ENCODE measurements at places on chromosomes 2 and 18. TPM values are rescaled to one million over a fixed set of nuclear protein-coding genes. Genes with fewer than 3 reads are reported as not detected.

DNA sequence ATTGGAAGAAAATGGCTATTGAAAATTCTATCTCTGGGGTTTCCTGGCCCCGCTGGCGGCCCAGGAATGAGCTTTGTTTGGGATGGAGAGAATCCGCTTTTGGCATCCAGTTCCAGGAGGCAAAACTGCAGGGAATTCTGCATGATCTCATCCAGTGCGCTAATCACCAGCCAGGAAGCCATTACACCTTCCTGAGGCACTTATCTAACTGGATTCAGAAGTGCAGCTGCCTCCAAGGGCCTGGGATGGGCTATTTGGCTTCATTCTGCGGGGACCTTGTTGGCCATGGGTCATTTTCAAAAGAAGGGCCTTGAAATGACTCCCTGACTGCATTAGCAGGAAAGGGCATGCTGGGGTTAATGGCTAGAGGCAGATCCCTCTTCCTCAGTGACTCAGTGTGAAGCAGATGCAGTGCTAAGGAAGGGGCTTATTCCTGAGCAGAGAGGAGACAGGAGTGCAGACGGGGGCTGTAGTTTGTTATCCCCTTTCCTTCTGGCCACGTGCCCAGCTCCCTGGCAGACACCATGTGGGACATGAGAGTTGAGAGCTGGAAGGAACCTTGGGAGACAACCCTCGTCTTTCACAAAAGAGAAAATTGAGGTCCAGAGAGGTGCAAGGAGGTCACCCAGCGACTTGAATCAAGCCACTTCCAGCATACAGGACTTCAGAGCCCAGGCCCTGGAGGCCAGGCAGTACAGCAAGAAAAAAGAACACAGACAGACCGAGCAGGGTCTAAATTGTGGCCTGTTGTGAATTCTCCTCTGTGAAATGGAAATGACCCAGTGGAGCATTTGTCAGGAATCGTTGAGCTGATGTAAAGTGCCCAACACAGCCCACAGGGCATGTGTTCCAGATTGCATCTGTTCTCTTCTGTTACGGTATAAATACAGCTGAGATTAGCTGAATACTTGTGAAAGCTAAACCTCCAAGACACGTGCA lies 161.8 kb downstream of the PRKCE start:
- no peak for DNase-seq
- no peak overlapping the region for H3K27ac ChIP-seq
- H3K36me3 ChIP-seq: no peaks in the 10 kb centered on the region
- H3K27me3 ChIP-seq: no peaks in the 10 kb centered on the region

GRCh38 chr2:89842180-89842908 lies 1150.9 kb downstream of the RPIA start:
- no peak overlapping the region for H3K4me3 ChIP-seq
- no peaks in the 10 kb centered on the region for H3K4me1 ChIP-seq
- H3K27me3 ChIP-seq: no peaks in the 10 kb centered on the region
- H3K36me3 ChIP-seq: no peaks in the 10 kb centered on the region
- DNase-seq: no peak

GRCh38 chr2:32504877-32505478 lies 122.9 kb upstream of the TTC27 start:
- H3K27ac ChIP-seq: no peak overlapping the region
- no peak overlapping the region for H3K4me3 ChIP-seq
- H3K4me1 ChIP-seq: no peaks in the 10 kb centered on the region
- no peaks in the 10 kb centered on the region for H3K27me3 ChIP-seq
- no peak for DNase-seq

- no peak overlapping the region for H3K4me3 ChIP-seq
- no peaks in the 10 kb centered on the region for H3K27me3 ChIP-seq
- DNase-seq: no peak
Observed at GRCh38 chr2:46388881-46389280, 90.5 kb upstream of the TMEM247 start.

GRCh38 chr2:113104054-113104611 lies 23.3 kb upstream of the IL1RN start:
- H3K27ac ChIP-seq: no peak overlapping the region
- DNase-seq: no peak
- H3K36me3 ChIP-seq: no peaks in the 10 kb centered on the region
- H3K4me1 ChIP-seq: no peaks in the 10 kb centered on the region
- no peak overlapping the region for H3K4me3 ChIP-seq
- H3K27me3 ChIP-seq: no peaks in the 10 kb centered on the region

- H3K4me1 ChIP-seq: peaks cover 9% of the 10 kb centered on the region
- no peak overlapping the region for H3K27ac ChIP-seq
- no peak overlapping the region for H3K4me3 ChIP-seq
- no peaks in the 10 kb centered on the region for H3K27me3 ChIP-seq
Observed at GRCh38 chr2:70479816-70480215, 73.8 kb downstream of the TGFA start.

DNA sequence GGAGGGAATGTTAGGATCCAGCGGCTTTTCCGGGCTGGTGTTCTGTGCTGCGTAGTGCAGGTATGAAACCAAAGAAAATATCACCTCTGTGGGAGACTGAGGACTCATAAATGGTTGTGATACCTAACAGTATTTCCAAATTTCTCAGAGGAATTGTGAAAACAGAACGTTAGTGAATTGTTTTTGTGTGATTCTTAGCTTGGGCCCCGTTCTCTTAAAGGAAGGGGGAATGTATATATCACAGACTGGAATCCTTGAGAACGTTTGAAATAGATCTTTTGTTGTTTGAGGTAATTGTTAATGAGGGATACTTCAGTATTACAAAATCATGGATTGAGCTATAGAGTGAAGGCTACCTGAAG lies 834 bp downstream of the ZNF638 start:
- no peaks in the 10 kb centered on the region for H3K36me3 ChIP-seq
- peaks cover 29% of the 10 kb centered on the region for H3K4me1 ChIP-seq
- no peaks in the 10 kb centered on the region for H3K27me3 ChIP-seq
- peak overlapping the region; percentile 99 for H3K27ac ChIP-seq

DNA sequence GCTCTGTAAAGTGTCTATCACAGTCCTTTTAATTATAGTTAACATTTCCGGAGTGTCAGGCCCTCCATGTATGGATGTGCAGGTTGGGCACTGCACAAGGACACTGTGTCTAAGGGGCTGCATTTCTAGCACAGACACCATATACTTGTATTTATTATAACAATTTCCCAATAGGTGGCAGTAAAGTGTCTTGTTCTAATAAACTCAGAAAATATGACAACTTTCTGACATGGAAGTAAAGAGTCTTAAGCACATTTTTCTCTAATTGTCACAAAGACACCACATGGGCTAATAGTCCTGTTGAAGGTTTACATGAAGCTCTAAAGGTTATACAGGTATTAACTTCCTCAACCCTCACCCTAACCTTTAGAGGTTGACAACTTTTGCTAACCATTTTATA lies 156.6 kb downstream of the DYSF start:
- H3K27me3 ChIP-seq: no peaks in the 10 kb centered on the region
- no peak for DNase-seq
- H3K4me3 ChIP-seq: no peak overlapping the region
- no peaks in the 10 kb centered on the region for H3K36me3 ChIP-seq
- no peaks in the 10 kb centered on the region for H3K4me1 ChIP-seq

DNA sequence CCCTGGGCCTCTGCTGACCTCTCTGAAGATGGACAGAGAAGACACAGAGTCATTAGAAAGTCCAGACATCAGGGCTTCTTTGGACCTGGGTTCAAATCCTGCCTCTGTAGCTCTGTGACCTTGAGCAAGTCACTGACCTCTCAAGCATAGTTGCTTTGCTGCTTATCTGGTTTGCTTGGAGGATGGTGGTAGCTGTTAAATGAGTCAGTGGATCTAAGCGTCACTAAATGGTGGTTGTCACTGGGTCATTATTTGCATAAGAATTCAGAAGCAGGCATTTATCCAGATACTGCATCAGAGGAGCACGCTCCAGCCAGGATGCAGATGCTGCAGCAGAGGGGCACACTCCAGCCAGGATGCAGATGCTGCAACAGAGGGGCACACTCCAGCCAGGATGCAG lies 229.2 kb downstream of the GLI2 start:
- H3K27me3 ChIP-seq: no peaks in the 10 kb centered on the region

DNA sequence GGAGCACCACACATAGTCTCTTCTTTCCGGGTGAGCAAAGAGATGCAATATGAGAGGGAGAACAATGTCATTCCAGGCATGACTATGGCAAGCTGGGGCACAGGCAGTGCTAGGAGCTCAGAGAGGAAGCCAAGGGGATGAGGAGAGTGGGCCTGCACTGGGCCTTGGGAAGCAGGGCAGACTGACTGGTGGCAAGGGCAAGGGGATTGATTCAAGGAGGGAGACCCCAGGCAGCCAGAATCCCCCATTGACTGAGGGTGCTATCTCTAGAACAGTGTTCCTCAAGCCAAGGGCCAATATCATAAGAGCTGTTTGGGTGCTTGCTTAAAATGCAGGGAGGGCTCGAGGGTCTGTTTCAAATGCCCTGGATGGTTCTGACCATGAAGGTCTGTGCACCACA lies 36.1 kb downstream of the MARCO start:
- no peak overlapping the region for H3K27ac ChIP-seq
- H3K36me3 ChIP-seq: no peaks in the 10 kb centered on the region
- H3K27me3 ChIP-seq: no peaks in the 10 kb centered on the region
- no peak overlapping the region for H3K4me3 ChIP-seq

DNA sequence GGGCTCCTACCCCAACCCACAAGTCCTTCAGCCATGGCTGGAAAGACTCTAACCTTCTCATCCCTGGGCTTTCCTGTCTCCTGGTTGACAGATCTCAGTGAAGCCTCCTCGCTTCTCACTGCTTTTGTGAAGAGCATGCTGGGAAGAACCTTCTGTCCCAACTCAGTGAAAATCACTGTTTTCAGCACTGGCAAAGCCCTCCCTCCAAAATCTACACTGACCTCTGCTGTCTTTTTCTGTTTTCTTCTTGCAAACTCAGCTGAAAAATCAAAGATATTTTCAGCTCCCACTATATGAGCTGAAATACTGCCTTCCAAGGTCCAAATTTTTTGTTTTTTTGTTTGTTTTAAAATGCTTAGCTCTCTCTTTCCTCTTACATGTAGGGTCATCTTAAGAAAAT lies 266.3 kb upstream of the AGAP1 start:
- DNase-seq: no peak
- no peaks in the 10 kb centered on the region for H3K4me1 ChIP-seq
- no peaks in the 10 kb centered on the region for H3K27me3 ChIP-seq
- no peak overlapping the region for H3K4me3 ChIP-seq
- no peak overlapping the region for H3K27ac ChIP-seq
- no peaks in the 10 kb centered on the region for H3K36me3 ChIP-seq

- no peak overlapping the region for H3K27ac ChIP-seq
- H3K27me3 ChIP-seq: no peaks in the 10 kb centered on the region
- DNase-seq: no peak
- H3K4me1 ChIP-seq: no peaks in the 10 kb centered on the region
- H3K4me3 ChIP-seq: no peak overlapping the region
Observed at GRCh38 chr2:216194013-216194412, 84.9 kb downstream of the XRCC5 start.

GRCh38 chr2:113164930-113165585 lies 8.7 kb upstream of the PSD4 start:
- no peak overlapping the region for H3K4me3 ChIP-seq
- no peaks in the 10 kb centered on the region for H3K27me3 ChIP-seq
- DNase-seq: no peak
- no peaks in the 10 kb centered on the region for H3K36me3 ChIP-seq
- no peak overlapping the region for H3K27ac ChIP-seq

DNA sequence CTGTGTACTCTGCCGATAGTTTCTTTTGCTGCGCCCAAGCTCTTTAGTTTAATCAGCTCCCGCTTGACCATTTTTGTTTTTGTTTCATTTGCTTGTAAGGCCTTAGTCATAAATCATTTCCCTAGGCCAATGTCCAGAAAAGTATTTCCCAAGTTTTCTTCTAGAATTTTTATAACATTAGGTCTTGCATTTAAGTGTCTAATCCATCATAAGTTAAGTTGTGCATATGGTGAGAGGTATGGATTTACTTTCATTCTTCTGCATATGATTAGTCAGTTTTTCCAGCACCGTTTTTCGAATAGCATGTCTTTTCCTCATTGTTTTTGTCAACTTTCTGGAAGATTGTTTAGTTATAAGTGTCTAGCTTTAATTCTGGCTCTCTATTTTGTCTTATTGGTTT lies 484.8 kb upstream of the CNTNAP5 start:
- H3K4me3 ChIP-seq: no peak overlapping the region
- H3K27me3 ChIP-seq: no peaks in the 10 kb centered on the region
- no peak for DNase-seq
- no peak overlapping the region for H3K27ac ChIP-seq
- H3K4me1 ChIP-seq: no peaks in the 10 kb centered on the region

ARHGEF33 gene
- not detected for total RNA-seq

MAPK4 gene
- not detected for total RNA-seq

All from naive thymus-derived CD4-positive, alpha-beta T cell (primary cell).